Calu3 (cell line): ENCODE measurements at places on chromosomes 5 and 9.

GRCh38 chr5:107121793-107122519, 548.8 kb downstream of the EFNA5 start:
- DNase-seq = no peak

DNA sequence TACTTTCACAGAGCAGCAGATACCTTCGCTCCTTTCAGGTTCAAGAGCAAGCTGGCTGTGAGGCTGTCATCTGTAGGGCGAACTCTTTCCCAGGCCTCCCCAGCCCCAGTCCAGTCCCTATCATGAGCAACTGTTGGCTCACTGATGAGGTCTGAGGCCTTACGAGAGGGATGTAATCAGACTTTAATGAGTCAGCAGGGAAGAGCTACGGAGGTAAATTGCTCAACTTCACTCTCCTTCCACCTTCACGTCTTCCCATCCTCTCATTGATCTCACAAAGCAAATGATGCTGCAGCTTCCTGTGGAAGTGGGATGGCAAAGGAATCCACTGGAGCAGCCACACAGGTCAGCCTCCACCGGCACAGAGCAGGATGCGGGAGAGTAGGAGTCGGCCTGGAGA, 130.7 kb upstream of the TBCA start:
- no peak for DNase-seq

- DNase-seq = no peak
Measured at GRCh38 chr5:69329905-69330489, 2.6 kb downstream of the CCDC125 start.

- DNase-seq = no peak
Measured at GRCh38 chr5:35436400-35437057, 181.1 kb upstream of the SPEF2 start.

DNA sequence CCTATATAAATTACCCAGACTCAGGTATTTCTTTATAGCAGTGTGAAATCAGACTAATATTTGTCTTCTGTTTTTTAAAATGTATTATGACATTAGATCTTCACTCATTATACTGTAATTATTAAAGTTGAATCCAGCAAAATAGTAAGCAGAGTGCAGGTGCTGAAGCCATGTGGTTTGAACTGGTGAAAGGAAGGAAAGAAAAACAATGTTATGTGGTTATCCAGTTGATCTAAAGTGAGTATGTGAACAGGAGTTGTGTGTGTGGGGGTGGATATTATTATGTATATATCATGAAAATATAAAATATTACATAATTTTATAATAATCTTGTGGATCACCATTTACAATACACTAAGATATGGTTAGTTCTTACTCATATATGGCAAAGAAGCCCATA, 593.7 kb downstream of the SEMA5A start:
- no peak for DNase-seq

DNA sequence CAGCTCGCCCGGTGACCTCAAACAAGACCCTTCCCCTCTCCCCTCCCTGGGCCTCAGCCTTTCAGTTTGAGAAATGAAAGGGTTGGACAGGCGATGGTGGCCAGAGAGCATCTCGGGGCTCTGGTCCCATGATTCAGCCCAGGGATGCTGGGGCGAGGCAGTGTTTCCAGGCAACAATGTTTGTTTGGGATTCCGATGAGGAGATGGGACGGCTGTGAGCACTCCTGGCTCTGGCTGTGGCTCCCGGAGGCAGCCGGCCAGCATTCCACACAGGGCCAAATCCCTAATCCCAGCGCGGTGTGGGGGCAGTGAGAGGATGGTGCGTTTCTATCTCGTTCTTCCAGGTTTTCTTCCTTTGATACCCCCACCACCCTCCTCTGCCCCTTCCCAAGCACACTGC, 66.0 kb downstream of the HMCN2 start:
- no peak for DNase-seq

GRCh38 chr5:142922223-142922952, 152.2 kb downstream of the ARHGAP26 start:
- DNase-seq = no peak

DNA sequence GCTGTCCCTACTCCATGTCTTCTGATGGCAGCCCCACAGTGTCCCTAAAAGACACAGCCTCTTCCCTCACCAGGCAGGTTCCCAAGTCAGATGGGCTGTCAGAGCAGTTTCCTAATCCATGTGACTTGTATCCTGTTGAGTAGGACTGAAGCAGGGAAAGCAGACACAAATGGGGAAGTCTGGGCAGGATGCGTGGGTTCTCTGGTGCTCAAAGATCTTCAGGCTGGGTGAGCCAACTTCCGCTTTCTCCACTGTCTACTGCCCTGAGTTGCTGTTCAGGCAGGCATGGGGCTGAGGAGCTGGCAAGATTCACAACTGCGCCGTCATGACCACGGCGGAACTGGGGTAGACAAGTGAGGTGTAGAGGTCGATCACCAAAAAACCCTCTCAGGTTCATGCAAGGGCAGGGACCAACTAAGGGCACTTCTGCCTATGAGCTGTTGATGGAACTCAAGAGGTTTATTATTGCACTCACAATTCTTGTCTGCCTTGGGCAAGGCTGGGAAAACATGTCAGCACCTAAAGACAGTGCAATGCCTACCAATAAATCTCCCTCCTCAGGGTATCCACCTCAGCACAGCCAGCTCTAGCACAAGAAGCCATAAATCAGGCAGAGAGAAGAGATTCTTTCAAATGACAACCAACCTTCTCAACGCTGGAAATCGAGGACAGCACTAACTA, 83.4 kb downstream of the RAPGEF1 start:
- DNase-seq = no peak

DNA sequence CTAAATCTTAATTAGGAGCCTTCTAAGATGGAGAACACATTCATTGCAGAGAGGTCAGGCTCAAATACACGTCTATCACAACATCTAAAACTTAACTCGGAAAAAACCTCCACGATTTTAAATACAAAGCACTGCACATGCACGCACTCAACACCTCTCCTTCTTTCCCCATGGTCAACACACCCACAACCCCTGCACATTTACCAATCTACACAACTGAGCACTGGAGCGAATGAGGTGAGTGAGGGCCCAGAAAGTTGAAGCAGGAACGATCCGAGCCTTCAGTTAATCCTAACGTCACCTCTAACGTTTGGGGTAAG, 278 bp upstream of the NIPSNAP3A start:
- DNase-seq = no peak

- DNase-seq = peak; percentile 75
Measured at GRCh38 chr9:94805585-94805984, 79.1 kb downstream of the AOPEP start.

DNA sequence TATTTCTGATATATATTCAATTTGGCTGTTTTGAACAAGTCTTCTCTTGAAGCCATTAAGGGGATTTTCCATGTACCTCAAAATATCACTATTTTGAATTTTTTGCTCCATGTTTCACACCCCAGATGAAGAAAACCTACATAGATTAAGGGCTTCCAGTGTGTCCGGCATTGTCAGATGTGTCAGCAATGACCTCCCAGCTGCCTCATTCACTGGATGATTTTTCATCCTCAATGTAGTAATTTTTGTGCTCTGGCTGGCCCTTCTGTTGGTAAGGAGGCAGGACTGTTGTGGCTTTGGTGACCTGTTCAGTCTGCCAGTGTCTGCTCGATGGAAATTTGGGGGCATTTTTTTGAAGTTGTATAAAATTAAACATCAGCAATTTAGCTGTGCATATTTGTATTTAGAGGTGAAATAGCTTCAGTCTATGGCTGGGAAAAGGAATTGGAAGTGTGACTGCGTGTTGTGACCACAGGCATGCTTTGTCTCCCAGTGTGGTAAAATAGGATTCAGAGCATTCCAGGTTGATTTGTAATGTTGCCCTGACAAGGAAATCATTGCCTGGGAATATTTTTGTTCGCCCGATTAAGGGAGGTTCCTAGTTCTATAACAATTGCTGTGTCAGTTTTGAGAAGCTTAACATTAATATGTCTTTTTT, 312.4 kb downstream of the ARHGEF28 start:
- DNase-seq = peak; percentile 67

DNA sequence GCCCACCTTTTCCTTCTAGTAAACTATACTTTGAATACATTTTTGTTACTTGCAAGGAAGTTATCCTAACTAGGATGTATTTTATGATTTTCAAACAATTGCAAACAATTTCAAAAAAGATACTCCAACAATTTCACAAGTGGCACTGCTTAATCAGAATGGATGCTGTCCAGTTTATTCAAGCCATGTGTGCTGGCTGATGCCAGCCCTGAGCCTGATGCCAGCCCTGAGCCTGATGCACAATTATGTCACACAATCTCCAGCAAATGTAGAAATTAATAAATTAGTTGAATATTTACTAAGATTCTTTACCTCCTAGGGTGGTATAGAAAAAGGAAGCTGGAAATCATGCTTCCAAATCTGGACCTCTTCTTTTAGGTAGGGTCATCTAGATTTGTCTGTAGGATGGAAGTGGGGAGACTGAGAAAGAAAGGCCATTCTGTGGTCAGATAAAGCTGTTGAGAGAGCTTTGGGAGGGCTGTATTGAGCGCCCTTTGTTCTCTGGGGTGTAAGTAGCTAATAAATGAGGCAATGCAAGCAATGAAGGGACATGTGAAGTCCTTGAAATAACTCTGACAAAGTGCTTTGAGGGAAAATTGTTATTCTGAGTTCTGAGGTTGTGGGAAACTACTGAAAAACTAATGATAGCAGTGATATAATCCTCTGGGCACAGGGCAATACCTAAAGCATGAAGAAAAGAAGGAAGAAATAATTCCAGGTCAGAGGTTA, 5.8 kb upstream of the C6 start:
- DNase-seq = no peak

- no peak for DNase-seq
Measured at GRCh38 chr5:72541501-72542225, 34.5 kb upstream of the ZNF366 start.

DNA sequence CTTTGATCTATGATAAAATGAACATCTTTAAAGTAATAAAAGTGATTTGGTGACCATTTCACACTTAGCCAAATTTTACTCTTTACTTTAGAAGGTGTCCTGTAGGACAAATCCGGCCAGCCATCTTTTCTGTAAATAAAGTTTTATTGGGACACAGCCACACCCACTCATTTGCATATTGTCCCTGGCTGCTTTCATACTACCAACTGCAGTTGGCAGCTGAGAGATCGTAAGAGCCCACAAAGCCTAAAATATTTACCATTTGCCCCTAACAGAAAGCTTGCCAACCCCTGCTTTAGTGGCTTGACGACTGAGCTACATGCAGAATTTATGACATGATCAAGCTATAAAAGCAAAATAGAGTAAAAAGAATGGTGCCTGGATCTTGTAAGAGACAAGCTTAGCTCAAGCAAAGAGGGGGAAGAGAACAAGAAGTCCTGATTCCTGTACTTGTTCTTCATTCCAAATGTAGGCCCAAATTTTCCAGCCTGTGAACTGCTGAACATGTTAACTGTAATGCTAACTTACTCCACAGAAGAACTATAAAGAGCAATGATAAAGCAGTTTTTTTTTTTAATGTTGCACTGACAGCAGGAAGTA, 7.4 kb upstream of the FBXO10 start:
- no peak for DNase-seq

DNA sequence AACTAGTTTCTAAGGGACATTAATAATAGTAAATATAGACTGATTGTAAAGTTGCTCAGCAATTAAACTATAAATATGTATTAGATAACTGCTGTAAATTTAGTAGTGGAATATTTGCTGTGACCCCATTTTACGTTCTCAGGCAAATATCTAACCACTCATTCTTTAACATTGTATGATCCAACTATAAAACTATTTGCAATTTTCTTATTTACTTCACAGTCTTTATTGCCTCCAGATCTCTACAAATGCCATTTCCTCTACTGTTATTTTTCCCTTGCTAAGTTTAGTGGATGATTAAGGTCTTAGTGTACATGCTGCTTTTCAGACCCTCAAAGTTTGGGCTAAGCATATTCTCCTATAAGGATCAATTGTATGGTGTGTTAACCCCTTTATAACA, 526.2 kb upstream of the ST8SIA4 start:
- DNase-seq = no peak

GRCh38 chr9:31916591-31917241, 467.7 kb upstream of the ACO1 start:
- DNase-seq = no peak

GRCh38 chr5:130243641-130244040, 339.4 kb downstream of the CHSY3 start:
- DNase-seq = no peak

- no peak for DNase-seq
Measured at GRCh38 chr9:110742741-110743371, 74.3 kb downstream of the MUSK start.

DNA sequence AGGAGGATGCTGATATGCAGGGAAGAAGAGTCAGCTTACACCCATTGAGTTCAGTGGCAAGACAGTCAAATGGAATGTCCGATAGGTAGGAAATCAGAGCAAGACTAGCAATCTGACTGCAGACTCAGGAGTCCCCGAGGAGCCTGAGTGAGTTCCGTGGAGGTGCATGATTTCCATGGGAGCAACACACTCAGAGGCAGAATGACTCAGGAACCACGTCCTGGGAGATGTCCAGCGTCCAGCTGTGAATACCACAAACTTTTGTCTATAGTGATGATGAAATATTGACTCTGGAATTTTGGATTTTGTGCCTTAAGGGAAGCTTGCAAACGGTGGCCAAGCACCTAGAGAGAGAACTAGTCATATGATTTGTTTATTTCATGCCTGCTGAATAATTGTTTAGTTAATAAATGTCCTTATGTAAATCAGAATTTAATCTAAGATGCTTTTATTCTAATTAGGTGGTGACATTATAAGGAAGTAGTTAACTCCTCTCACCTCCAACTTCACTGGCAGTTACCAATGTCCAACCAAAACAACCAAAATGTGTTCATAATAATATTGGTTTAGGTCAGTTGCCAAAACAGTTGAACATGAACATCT, 100.4 kb downstream of the PDE4D start:
- no peak for DNase-seq

DNA sequence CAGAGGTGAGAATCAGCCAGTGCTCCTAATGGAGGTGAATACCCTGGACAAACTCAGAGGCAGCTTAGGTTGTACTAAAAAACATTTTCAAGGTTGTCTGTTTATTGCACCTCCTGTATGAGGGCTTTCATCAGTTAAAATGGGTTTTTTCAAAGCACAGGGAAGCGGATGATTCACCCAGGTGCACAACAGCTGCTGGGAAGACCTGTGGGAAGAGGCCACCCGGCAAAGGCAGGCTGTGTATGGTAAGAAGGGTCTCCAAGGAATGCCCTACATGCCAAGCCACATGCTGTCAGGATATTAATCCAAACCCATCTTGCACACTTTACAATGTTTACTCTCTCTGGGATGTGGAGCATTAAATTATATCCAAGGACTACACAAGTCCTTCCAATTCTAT, 14.7 kb downstream of the SIL1 start:
- DNase-seq = no peak

DNA sequence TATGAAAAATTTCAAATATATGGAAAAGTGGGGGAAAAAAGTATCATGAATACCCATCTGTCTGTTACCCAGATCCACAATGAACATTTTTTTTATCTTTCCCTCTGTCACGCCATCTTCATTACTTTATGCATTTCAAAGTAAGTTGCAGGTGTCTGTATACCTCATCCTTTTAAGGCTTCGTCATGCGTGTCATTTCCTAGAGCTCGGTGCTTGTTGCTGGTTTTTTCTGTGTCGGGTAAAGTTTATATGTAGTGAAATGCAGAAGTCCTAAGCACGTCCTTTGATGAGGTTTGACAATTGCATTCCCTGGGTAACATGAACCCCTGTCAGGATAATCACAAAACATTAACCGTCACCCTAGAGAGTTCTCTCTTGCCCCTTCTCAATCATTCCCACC, 52.1 kb downstream of the DAPK1 start:
- no peak for DNase-seq

GRCh38 chr5:120452471-120452870, 11.6 kb upstream of the PRR16 start:
- DNase-seq = no peak

GRCh38 chr5:14458414-14458813, 123.2 kb upstream of the OTULINL start:
- no peak for DNase-seq

GRCh38 chr5:113922343-113922742, 408.8 kb downstream of the YTHDC2 start:
- DNase-seq = no peak
